ENCODE measurements at places on chromosomes 7 and 10.
A peak's percentile ranks its signal among the peaks of the same experiment; 100 is the strongest.

DNA sequence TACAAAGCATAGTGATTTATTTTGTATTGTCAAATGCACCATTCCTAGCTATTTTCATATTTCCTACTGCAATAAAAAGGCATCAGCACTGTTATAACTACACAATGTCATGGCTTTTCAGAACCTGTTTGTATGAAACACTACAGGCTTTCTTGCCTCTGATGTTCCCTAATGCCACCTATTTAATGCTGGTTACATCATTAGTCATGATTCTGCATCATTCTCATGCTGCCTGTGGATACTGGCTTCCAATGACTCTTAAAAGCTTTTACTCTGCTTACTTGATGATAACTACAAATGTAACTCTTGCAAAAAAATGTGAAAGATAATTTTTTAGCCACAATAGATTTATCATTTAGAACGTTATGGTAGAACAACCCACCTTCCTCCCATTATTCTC is 529.4 kb downstream of the HTR7 start:
- no peak for DNase-seq

DNA sequence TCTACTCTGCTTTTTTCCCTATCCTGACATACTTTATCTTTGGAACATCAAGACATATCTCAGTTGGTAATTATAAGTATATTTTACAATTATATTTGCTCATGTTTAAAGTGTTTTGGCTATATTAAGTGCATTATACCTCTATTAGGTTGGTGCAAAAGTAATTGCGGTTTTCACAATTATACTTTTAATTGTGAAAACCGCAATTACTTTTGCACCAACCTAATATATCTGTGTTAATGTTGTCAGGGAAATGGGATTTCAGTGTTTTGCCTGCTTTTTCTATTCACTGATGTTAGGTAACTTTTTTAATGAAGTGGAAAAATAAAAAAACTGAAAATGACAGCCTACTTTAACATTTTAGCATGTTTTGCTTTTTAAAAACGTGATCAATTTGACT is 11.6 kb downstream of the SLC26A4 start:
- DNase-seq, result no peak

GRCh38 chr7:17380736-17381662 is 82.5 kb downstream of the AHR start:
- DNase-seq, result no peak

GRCh38 chr7:73879977-73880681 is 19.2 kb downstream of the TMEM270 start:
- no peak for DNase-seq

DNA sequence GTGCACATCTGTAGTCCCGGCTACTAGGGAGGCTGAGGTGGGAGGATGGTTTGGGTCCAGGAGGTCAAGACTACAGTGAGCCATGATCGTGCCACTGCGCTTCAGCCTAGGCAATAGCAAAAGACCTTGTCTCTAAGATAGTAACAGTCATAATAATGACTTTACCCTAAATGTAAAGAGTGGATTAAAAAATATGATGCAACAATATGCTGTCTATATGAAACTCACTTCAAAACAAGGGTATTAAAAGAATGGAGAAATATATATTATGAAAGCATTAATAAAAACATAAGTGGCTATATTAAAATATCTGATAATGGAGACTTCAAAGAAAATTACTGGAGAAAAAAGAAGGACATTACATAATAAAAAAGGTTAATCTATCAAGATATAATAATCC is 5.7 kb downstream of the GNA12 start:
- DNase-seq, result no peak

DNA sequence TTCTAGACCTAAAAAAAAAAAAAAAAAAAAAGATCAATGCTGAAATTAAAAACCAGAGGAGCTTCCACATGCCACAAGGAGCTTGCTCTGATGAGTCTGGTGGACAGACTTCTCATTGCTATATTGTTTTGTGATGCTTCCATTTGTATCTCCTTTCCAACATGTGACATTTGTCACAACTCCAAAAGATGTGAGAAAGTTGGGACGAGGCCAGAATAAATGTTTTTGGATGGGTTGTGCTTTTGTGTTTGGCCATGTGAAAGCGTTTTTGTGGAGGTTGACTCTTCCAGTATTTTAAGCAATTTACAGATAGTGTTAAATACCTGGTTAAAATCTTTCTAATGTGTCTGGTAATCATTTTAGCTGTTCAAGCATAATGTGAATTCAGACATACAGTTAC is 280.1 kb downstream of the SKAP2 start:
- DNase-seq, result no peak

DNA sequence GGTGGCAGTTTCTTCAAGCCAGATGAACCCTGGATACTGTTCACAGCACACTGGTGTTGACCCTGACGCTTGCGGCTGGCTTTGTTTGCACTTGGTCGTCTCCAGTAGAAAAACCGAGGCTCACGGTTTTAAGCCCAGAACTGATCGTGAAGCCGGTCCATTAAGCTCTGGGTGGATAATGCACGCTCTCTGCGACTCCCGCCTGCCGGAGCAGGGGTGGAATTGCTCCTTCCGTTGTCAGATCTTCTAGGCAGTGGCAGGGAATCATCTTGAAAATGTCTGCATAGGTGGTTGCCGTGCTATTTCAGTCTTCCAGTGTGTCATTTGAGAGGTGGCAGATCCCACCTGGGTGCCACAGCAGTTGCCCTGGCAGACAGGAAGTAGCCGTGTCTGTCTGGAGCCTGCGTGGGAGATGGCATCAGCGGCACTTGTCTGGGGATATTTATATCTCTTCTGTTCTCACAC is 35.9 kb upstream of the AP5Z1 start:
- DNase-seq, result peak; percentile 59

DNA sequence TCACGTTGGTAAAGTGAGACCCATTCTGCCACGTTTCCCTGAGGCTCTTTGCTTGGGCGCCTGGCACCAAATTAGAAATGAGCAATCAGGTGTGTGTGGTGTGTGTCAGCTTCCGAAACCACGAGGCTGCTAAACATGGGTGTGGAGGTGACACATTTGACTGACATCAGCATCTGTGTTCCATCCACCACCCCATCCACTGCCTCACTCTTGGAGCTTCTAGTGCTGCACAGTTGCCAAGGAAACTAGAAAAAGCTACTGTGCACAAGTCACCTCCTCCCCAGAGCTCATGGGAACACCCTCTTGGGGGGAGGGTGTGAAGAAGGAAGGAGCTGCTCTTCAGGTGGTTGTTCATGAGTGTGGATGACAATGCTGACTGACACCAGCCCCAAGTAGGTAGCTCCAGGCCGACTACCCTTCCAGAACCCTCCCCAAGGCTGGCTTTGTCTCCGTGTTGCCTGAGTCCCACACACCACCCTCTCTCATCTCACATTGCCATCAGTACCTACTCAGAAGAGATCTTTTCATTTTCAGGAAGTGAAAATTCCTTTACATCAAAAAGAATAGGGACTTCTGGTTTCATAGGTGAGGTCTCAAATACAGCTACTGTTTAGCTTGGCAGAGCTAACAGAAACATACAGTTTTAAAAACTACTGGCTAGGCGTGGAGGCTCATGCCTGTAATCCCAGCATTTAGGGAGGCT is 152.2 kb downstream of the TMEM178B start:
- no peak for DNase-seq

- no peak for DNase-seq
These were observed 35.5 kb upstream of the KMT2E start for GRCh38 chr7:104978460-104978859.

DNA sequence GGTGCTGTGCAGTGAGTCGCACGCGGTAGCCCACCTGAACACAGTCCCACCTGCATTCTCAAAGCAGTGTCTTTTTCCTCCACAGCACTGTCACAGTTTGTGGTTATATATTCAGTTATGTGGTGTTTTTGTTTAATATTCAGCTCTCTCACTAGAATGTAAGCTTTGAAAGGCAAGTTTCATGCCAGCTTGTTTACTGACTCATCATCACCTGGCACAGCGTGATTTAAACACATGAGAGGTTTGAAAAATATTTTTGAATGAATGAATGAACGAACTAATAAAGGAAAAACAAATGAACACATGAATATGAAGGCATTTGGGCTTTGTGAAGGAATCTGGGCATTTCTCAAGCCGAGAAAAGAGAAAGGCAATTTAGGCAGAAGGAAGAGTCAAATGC is 51.9 kb upstream of the TM9SF3 start:
- no peak for DNase-seq

GRCh38 chr10:129764901-129765663 is 199.0 kb downstream of the EBF3 start:
- no peak for DNase-seq

DNA sequence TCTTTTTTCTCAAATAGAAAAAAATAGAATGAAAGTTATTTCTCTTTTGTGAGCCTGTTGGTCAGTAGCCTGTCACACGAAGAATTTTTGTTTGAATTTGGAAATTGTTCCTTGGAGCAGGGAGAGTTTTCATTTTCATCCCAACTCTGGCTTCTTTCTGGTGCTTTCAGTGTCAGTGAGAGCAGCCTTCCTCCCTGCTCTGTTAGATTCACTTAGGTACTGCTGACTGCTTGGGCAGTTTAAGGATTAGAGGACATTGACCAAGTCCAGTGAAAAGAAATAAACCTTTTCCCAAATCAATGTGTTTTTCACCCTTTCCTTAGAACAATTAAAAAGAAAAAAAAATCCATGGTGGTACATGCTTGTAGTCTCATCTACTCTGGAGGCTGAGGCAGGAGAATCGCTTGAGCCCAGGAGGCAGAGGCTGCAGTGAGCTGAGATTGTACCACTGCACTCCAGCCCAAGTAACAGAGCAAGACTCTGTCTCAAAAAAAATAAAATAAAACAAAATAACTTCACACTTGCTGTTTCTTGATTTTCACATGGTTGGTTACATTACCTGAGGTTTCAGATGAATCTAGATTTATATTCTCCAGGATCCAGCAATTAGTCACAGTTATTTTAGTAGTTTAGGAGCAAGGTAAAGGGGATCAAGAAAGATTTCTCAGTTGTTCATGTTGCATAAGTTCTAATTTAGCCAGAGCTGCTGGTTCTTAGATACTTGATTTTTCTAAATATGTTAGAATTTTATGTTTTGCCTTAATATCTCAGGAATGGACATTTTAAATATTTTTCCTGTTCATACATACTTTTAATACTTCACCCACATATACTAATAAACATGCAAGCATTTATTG is 63.1 kb downstream of the ZNRF2 start:
- peak; percentile 24 for DNase-seq

DNA sequence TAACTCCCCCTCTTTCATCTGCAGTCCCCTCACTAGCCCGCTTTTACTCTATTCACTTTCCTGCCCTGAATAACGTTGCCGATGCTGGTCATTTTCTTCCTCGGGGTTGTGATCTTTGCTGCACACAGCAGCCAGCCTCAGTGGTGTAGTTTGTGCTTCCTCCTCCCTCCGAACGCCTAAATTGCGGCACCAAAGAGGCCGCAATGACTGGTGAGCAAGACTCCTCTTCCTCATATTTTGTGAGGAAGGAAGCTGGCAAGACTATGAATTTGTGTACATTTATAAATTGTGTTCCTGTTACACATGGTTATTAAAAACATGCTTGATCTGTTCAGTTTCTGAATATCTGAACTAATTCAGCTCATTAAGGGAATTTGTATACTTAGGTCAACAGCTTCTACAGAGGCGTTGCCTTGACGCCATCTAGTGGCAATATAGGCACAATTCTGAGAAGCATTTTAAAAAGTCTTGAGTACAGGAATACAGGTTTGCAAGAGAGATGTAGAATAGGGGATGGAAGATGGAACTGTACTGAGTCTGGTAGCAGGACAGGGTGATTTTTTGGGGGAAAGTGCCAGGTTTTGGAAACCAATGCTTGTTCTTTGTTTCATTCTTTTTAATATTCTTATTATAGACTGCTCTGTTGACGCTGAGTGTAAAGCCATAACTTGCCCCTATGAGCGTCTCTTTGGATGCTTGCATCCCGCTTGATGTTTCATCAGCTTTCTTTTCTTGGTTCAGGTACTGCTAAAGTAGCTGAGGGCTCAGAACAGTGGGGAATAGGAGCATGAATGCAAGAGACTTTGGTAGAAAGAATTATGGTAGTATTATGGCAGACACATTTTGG is 4.1 kb upstream of the TAS2R5 start:
- peak; percentile 79 for DNase-seq

DNA sequence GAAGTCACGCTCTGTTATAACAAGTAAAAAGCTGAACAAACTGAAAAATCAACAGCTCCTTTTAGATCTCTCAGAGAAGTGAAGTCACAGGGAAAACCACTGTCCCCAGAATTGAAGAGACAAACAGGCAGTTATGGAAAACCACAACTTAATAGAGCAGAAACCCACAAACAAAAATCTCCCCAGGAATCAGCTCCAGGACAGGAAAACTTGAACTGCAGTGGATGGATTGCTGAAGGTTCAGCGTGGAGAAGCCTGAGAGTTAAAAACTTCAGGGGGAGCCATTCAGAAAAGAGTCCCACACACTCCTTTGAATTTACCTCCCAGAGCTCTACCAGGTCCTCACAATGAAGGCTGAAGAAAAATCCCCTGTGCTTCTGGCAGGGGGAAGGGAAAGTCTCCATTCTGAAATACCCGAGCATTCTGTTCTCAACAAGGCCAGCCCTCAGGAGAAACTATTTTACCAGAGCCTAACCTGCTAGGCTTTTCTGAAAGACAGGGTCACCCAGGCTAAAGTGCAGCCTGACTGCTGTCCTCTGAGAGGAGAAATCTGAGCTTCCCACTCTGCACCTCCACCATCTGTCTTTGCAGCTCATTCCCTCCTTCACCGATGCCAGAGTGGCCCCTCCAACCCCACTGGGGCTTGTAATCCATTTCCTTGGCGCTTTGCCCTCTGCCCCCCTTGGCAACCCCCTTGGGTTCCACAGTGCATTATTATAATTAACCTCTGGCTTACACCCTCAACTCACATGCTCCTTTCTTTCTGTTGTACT is 65.0 kb upstream of the CCNY start:
- DNase-seq, result no peak

- peak; percentile 36 for DNase-seq
These were observed 18.3 kb downstream of the CALHM2 start for GRCh38 chr10:103433858-103434257.

DNA sequence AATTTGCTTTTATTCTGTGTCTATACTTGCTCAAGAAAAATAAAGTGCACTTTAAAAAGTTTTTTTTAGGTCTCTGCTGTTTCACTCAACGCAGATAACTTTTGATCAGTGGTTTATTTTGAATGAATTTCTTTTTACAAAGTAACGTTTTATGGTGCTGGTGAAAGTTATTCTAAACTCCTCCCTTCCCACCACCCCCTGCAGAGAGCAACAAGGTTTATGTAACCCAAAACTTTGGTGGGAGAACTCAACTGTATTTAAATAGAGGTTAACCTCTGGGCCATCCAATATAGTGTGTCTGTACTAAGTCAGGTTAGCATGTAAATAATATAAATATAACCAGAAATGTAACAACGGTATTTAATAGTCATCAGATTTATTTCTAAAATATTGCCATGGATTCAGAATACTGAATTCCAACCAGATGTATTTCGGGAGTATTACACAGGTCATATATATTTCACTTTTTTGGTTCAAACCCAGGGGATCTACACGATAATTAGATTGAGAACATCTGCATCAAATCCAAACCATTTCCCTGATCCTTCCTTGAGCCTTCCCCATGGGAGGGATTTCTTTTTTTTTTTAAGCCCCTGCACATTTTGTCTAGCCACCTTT is 3.9 kb upstream of the CUX1 start:
- peak; percentile 64 for DNase-seq

- peak; percentile 82 for DNase-seq
These were observed 839 bp downstream of the IKZF5 start for GRCh38 chr10:123007558-123008354.
